Activated CD8-positive, alpha-beta T cell treated with anti-CD3 and anti-CD28 coated beads, Interleukin-2, amount 10 ng/mL, durations not matched to agents 7 days and 5 days (primary cell): ENCODE measurements at places on chromosomes 2 and 18. TPM values are rescaled to one million over a fixed set of nuclear protein-coding genes. Genes with fewer than 3 reads are reported as not detected.

The CXCR4 gene
- total RNA-seq: 219 TPM

The CD207 gene
- total RNA-seq: not detected

The COL6A3 gene
- 0.03 TPM for total RNA-seq

The RTKN gene
- 0.37 TPM for total RNA-seq

The LIPG gene
- total RNA-seq: 0.11 TPM

GRCh38 chr2:142897807-142898206 is 20.3 kb downstream of the KYNU start:
- H3K4me3 ChIP-seq: no peak overlapping the region
- H3K36me3 ChIP-seq: no peaks in the 10 kb centered on the region
- H3K27ac ChIP-seq: no peak overlapping the region
- no peak for DNase-seq
- no peaks in the 10 kb centered on the region for H3K27me3 ChIP-seq

- H3K36me3 ChIP-seq: no peaks in the 10 kb centered on the region
- H3K4me1 ChIP-seq: no peaks in the 10 kb centered on the region
- DNase-seq: no peak
- H3K27ac ChIP-seq: no peak overlapping the region
Measured at GRCh38 chr18:31511098-31511497, 13.1 kb downstream of the DSG2 start.

GRCh38 chr2:57370882-57371585 is 675.6 kb upstream of the VRK2 start:
- no peak overlapping the region for H3K27ac ChIP-seq

DNA sequence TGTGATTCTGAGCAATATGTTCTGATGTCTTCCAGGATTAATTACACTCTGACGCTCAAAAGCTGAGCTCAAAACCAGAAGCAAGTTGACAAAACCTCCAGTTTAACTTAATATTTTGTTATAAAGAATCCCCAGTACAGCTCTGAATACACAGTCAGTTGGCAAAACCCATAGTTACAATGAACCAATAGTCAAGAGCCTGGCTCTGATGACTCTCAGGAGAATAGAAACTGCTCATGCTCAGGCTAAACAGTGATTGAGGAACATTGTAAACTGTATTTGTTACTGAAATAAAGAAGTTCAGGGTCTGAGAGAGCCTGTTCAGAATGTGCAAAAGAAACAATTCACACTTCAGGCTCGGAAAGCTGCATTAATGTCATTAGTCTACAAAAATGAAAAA is 1565.9 kb downstream of the SUCLG1 start:
- no peak overlapping the region for H3K27ac ChIP-seq
- H3K36me3 ChIP-seq: no peaks in the 10 kb centered on the region
- no peaks in the 10 kb centered on the region for H3K27me3 ChIP-seq

DNA sequence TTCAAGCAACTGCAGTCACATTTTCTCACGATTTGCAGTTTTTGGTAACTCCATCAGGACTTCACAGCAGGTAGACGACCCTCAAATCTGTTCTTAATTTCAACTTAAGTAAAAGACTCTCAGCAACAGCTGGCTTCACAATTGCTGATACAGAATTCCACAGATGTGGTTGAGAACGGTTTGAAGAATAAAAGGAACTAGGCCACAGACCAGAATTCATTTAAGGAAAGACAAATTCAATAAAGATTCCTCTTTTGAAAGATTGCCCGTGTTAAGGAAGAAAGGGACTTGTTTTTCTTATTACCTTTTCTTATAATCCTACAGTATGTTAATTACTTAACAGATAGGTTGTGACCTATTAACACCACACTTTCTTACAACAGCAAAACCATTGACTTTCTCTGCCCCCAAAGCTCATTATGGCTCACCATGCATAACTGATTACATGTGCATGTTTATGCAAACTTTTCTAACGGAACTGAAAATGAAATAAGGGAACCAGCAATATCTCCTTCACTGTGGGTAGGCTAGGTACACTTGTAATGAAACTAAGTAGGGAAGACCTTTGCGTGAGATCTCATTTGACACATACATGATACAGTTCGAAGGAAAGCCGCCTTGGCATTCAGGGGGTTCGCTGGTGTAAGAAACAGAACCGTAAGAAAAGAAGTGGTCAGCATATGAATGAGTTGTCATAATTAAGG is 4.7 kb upstream of the ZNF516 start:
- no peak overlapping the region for H3K27ac ChIP-seq
- H3K4me1 ChIP-seq: peaks cover 8% of the 10 kb centered on the region
- peaks cover 39% of the 10 kb centered on the region for H3K27me3 ChIP-seq

DNA sequence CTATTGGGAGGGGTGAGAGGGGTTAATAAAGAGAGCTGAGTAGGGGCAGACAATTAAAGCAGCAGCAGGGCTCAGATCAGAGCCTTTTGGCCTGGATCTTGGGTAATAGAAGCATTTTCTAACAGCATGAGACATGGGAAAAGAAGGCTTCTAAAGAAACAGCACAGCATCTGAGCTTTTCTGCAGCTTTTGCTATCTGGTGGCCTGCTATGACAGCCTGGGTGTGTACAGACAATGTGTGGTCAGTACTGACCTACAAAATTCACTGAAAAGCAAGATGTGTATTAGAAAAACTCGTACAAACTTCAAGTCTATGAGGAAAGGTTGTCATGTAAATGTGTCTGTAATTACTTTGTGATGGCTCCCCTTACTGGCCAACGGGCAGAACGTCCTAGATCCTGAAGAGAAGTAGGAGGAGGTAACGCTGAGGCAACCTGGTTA is 95.6 kb downstream of the GALNT3 start:
- no peaks in the 10 kb centered on the region for H3K4me1 ChIP-seq
- peak; percentile 25 for DNase-seq
- peaks cover 8% of the 10 kb centered on the region for H3K27me3 ChIP-seq

DNA sequence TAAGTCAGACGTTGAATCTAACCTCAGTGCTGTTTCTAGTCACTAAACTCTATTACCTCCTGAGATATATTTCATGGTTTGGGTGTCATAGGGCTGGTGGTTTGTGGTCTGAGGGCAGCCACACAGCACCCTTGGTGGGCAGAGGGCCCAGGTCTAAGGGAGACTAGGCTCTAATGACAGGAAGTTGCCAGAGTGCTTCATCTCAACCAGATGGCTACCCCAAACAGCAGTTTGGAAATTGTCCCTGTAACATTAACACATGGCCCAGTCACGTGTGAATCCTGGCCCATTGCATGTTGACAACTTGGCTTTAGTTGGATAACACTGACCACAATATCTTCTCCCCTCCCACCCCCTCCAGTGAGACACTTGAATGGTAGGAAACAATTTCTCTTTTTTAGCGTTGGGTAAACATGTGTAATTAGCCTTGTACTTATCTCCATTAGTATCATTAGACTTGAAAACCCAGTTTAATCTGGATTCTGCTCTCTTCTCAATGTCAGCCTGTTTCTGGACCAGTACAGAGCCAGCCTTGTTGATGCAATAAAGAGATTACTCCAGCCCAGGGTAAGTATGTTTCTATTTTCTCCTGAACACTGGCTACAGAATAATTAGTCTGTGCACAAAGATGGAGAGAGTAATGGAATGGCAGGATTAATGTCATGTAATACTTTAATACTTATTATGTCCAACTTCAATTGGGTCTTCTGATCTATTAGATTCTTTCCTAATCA is 187.8 kb upstream of the SIX3 start:
- no peaks in the 10 kb centered on the region for H3K27me3 ChIP-seq
- H3K4me3 ChIP-seq: no peak overlapping the region
- no peaks in the 10 kb centered on the region for H3K36me3 ChIP-seq
- DNase-seq: peak; percentile 69

DNA sequence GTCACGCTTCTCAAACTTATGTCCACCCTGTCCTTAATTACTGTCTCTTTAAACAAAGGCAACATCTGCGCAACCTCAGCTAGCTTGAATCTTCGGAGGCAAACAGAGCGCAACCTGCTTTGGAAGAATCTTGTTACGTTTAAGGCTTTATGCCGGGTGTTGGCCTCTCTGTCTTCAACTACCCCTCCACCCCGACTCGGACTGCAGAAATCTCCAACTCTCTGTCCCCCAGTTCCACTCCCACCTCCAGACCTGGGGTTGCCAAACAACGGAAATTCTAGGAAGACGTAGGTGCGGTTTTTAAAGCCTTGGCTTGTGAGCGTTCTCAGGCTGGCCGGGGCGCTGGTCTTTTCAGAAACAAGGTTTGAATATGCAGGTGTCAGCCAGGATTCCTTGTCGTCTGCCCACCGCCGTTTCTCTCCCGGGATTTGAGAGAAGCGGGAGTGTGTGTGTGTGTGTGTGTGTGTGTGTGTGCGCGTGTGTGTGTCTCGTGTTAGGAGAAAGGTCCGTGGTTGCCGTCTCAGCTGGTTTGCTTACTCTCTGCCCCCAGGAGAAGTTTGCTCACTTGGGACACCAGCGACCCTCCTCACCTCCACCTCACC is 1.1 kb upstream of the ONECUT2 start:
- no peak overlapping the region for H3K27ac ChIP-seq
- peaks cover 34% of the 10 kb centered on the region for H3K4me1 ChIP-seq
- peaks cover 21% of the 10 kb centered on the region for H3K36me3 ChIP-seq
- peaks cover 86% of the 10 kb centered on the region for H3K27me3 ChIP-seq
- H3K4me3 ChIP-seq: peak overlapping the region; percentile 49
- no peak for DNase-seq

DNA sequence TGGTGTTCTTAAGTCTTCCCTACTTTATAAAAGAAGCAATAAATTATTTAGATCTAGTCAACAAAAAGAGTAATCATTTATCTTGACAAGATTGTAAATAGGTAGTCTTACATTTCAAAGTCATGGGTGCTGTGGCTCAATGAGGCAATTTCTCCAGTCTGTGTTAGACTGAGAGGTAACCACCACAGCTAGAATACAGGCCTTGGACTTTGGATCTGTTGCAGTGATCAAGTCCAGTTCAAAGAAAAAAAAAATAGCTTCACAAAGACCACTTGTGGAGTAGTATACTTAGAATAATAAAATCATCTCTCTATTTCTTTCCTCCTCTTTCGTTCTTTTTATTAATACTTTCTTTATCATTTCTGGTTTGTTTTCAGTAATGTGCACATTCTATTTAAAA is 93.1 kb upstream of the FSIP2 start:
- no peaks in the 10 kb centered on the region for H3K27me3 ChIP-seq
- no peak overlapping the region for H3K4me3 ChIP-seq
- no peak overlapping the region for H3K27ac ChIP-seq
- no peaks in the 10 kb centered on the region for H3K4me1 ChIP-seq

GRCh38 chr2:82789851-82790205 is 1669.3 kb downstream of the SUCLG1 start:
- no peaks in the 10 kb centered on the region for H3K27me3 ChIP-seq
- DNase-seq: no peak
- H3K4me3 ChIP-seq: no peak overlapping the region
- no peaks in the 10 kb centered on the region for H3K36me3 ChIP-seq

DNA sequence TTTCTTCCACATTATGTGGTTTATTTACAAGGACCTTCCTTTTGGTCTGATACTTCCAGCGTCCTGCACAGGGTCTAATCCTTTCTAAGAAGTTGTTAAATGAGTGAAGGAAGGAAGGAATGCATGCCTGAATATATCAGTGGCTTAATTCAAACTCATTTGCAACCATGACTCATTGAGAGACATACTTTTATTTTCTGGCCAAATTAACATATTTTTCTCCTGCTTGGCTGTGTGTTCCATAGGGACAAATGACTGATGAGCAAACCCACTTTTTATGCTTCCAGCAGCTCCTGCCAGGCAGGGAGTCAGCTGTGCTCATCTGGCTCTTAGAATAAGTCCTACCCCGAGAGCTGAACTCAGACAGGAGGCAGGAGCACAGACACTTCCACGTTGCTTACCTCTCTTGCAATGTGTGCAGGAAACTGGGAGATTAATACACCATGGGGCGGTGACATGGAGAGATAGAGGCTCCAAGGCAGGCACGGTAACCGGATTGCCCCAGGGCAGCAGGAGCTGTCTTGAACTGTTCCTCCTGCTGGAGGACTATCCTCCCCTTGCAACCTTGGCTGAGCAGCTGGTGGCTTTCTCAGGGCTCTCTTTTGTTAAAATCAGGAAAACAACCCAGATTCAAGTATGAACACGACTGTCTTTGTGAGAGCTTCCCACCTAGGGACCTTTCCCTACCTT is 667.5 kb upstream of the HS6ST1 start:
- H3K4me1 ChIP-seq: no peaks in the 10 kb centered on the region
- no peaks in the 10 kb centered on the region for H3K36me3 ChIP-seq
- no peak for DNase-seq

DNA sequence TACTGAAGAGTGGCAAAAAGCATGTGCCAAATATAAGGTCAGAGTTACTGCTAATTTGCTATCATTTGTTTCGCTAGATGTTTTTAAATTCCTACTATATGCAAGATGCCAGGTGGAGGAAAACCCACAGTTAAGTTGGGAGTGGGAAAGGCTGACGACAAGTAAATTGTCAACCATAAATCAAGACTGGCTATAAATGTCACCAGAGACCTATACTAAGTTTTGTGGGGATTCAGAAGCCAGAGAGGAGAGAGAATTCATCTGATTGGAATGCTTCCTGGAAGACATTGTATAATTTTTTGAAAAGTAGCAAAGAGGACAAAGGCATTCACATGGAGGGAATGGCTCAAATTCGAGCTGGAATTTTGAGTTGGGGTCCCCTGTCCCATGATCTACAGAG is 64.3 kb downstream of the CFAP221 start:
- no peak for DNase-seq
- peaks cover 10% of the 10 kb centered on the region for H3K27me3 ChIP-seq
- H3K4me3 ChIP-seq: no peak overlapping the region
- no peaks in the 10 kb centered on the region for H3K36me3 ChIP-seq
- no peaks in the 10 kb centered on the region for H3K4me1 ChIP-seq

DNA sequence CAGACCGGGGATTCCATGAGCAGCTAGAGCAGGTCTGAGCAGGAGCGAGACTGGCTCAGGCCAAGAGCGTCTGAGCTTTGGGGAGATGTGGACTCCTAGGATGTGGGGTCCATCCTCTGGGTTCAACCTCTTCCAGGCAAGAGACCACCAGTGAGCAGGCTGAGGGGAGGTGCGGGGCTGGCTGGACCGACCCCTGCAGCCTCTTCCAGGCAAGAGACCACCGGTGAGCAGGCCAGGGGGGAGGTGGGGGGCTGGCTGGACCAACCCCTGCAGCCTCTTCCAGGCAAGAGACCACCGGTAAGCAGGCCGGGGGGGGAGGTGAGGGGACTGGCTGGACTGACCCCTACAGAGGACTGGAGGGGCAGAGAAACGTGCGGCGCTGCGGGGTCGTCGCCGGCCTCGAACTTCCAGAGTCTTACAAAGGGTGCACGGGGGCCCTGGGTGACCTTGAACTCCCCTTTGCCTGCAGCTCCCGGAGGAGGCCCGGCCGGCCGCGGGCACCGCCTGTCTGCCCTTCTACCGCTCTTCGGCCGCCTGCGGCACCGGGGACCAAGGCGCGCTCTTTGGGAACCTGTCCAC is 63.4 kb downstream of the TPO start:
- no peaks in the 10 kb centered on the region for H3K36me3 ChIP-seq
- H3K27ac ChIP-seq: no peak overlapping the region
- H3K27me3 ChIP-seq: no peaks in the 10 kb centered on the region
